ENCODE measurements at places on chromosomes 13 and 19. TPM values are rescaled to one million over a fixed set of nuclear protein-coding genes. Genes with fewer than 3 reads are reported as not detected.

DNA sequence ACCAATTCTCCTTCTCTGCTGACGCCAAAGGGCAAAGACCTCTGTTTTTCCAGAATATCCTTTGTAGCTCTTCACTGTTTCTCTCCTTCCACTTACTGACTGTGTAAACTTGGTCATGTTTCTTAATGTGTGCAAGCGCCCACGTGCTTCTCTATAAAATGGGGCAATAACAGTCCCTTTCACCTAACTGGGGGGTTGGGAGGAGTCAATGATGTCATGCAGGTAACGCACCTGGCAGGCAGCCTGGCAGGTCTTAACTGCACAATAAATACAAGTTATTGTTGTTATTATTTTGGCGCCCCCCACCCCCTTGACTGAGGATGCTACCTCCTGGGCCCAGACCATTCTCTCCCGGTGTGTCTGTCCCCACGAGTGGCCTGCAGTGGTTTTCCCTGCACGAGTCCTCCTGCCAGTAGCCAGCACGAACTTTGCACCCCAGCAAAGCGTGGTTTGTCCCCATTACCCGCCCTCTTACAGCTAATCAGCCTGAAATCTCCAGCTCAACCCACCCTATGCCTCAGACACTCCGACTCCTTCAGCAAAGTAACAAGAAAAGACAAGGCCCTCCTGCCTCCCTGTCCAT lies 5.3 kb downstream of the SBSN start:
- no peak for DNase-seq

The ETFB gene
- 58.8 TPM for total RNA-seq

- no peak for DNase-seq
Observed at GRCh38 chr13:105816994-105817393, 718.5 kb downstream of the EFNB2 start.

- no peak for DNase-seq
Observed at GRCh38 chr13:45055198-45055901, 65.0 kb upstream of the GTF2F2 start.

The CTU1 gene
- total RNA-seq = 5.6 TPM

DNA sequence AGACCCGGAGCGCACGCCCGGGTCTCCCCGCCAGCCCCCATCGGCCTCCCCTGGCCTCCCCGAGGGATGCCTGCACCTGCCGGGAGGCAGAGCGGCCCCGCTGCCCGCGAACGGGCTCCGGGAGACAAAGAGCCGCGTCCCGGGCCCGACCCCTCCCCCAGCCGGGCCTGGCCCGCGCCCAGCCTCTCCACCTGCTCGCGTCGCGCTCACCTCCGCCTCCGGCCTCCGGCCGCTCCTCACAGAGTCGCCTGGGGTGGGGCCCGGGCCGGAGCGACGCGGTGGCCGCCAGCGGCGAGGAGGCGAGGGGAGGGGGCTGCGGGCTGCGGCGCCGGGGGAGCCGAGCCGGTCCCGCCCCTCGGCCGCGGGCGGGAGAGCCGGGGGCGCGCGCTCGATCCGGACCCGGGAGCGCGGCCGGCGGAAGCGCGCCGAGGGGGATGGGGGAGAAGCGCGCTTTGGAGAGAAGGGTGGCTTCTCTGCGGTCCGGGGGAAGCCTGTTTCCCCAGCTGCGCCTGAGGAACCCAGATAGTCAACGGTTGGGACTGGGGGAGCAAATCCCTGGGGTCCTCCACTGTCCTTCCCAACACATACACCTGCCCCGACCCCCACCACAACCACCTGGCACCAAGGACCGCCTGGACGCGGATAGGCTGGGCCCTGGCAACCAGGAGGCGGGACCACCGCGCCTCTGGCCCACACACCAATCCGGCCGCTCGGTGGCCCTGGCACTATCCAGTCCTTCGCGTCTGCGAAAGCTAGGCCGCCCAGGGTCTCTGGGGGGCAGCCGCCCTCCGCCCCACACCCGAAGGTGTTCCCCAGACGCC lies at the start of gene PRR36:
PRR36 (minus strand) TSS at position 315 of the 821 bp plus-strand sequence. CDS start 701 bp downstream, outside the sequence.
- DNase-seq = no peak

DNA sequence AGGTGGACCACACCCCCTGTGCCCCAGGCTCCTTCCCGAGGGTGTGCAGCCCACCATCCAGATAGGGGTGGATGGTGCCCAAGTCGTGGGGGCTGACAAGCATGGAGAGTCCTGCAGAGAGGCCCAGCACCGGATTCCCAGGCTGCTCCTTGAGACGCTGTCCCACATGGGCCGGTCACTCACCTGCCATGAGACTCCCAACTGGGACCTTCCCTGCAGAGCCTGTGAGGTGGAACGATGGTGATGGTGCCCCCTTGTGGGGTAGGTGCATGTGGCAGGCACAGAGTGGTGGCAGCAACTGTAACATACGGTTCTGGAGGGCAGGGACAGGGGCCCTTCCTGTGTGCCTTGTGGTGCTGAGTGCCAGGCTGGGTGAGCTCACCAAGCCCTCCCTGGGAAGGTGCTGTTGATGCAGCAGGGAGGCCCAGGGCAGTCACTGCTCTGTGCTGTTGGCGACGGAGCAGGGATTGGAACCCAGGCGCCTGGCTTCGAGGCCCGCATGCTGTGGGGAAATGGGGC lies 33.1 kb downstream of the PPP1R37 start:
- DNase-seq = no peak

DNA sequence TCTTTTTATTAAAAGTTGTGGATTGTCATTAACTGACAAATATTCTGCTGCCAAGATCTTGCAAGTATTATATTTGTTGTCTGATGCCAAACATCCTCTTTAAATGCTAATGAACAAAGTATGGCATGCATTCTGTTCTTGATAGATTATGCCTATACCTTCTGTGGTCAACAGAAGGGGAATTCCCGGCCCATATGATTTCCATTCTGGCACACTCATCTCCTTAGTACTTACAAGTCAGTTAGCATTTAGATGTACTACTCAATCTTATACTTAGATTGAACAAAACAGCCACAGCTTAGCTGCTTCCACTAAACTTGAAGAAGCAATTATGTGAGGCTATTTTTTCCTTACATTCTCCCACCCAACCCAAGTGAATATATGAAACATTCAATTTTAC lies 246.1 kb upstream of the DACH1 start:
- DNase-seq = no peak

- DNase-seq = no peak
Observed at GRCh38 chr19:16159655-16160054, 13.7 kb downstream of the CIB3 start.

The KATNAL1 gene
- total RNA-seq = 30.0 TPM

The PSG7 gene
- not detected for total RNA-seq

GRCh38 chr13:102769679-102770078 lies 3.9 kb downstream of the TEX30 start:
- DNase-seq = no peak

DNA sequence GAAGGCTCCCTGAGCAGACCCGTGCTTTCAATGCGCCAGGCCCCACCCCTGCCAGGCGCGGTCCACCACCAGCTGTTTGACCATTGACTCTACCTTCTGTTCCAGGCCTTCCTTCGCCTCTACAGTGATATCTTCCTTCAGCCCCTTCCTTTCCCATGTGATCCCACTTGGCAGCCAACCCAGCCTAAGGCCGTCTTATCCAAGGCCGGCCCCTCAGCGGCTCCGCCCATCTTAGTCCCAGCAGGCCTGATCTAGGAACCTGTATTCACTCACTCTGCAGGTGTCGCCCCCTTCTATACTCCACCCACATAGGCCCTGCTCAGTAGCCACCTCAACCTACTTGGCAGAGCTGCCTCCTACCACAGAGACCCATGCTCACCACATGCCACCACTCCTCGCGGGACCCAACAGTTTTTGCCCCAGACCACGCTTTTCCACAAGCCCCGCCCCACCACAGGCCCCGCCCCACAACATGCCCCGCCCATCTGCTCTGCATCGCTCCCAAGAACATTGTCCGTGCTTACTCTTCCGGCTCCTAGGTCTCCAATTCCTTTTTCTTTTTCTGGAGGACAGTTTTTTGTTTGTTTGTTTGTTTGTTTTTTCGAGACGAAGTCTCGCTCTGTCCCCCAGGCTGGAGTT lies 2.9 kb downstream of the RASIP1 start:
- no peak for DNase-seq

GRCh38 chr13:109611912-109612691 lies 174.3 kb downstream of the IRS2 start:
- DNase-seq = no peak
